HT-29 (cell line): ENCODE measurements at places on chromosomes 7 and 10.

GRCh38 chr7:82373926-82374635 lies 69.5 kb downstream of the CACNA2D1 start:
- DNase-seq, result no peak

DNA sequence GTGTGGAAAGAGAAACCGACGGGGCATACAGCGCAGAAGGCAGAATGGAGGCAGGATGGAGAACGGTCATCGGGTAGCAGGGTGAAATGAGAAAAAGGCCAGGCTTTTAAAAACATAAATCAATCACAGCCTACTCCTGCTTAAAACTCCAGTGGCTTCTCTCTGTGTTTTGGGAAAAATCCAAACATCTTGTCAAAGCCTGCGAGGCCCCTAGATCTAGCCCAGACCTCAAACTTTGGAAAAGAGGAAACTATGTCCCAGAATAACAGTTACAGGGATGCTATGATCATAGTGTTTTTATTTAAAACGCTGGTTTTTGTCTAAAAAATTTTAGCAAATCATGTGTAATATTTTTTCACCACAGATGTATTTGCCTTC lies 41.1 kb downstream of the PPP1R3C start:
- no peak for DNase-seq

DNA sequence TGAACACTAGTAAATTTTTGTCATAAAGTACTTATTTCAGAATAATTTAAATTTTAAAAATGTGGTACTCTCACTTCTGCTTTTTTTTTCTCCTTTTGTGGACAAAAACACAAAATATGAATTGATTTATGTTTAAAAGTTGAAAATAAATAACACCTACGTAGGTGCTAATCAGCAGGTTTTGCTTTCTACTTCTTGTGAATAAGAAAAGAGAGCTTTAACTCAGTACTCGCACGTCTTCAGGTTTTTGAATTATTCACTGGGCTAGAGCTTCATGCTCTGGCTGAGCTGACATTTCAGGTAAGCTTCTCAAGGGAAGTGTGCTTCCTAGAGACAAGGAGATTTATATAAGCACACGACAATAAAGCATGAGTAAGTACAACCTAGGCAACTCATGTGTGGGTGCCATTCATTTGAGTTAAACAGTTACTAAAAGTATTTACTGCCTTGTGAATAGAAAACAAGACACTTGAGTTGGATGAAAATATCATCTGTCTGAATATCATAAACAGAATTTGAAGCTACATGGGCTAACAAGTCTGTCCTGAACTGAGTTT lies 190.0 kb upstream of the POT1 start:
- DNase-seq, result no peak

DNA sequence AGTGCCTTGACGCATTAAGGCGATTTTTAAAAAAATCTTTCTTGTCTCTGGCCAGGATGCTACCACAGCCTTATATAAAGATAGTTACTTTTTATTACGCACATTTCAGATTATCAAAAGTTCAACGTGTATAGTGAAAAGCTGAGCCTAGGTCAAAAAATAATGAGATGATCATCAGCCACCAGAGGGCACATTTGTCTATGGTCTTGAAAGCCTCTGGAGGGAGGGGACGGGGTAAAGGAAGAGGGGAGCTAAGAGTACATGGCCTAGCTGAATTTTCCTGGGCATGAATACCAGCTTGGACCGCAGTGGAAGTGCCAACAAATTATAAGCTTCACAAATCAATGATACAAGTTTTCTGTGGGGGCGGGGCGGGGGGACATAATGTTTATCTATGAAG lies 285.9 kb upstream of the SMIM30 start:
- DNase-seq, result peak; percentile 36

- DNase-seq, result no peak
These were observed 28.2 kb downstream of the CDK14 start for GRCh38 chr7:90624225-90624911.

DNA sequence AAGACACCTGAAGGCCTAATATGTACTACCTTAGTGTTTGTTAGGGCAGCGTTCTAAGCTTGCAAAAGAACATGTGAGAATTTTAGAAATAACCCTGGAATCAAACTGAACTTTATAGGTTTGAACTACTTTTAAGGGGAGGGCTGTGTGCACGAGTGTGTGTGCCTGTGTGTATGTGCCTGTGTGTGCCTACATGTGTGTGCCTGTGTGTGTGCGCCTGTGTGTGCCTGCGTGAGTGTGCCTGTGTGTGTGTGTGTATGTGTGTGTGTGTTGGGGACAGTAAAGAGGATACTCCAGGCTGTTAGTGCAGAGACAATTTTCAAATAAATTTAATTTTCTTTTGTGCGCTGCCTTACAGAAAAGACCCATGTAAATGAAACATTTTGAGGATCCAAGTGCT lies 68.1 kb upstream of the WDR11 start:
- no peak for DNase-seq

DNA sequence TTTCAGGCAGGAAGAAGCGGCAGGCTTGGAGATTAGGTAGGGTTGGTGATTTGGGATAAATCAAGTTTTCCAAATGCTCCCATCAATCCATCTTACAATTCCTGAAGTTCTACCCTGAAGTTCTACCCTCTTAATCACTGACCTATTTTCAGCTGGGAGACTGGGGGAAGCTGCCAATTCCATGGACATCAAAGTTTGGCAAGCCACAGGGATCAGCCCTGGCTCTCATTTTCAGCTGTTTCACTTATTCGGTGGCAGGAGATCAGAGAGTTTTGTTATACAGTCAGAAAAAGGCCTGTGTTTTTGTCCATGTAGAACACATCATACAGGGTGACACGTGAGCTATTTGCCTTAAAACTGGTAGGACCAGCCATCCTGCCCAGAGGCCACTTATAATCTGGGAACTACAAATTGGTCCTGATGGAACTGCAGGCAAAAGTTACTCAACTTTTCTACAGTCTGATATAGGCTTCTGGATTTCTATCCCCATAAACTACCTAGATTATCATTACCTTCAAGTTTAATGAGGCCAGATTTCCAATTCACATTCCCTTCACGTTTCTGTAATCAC lies 112.9 kb upstream of the ZNF746 start:
- DNase-seq, result no peak

DNA sequence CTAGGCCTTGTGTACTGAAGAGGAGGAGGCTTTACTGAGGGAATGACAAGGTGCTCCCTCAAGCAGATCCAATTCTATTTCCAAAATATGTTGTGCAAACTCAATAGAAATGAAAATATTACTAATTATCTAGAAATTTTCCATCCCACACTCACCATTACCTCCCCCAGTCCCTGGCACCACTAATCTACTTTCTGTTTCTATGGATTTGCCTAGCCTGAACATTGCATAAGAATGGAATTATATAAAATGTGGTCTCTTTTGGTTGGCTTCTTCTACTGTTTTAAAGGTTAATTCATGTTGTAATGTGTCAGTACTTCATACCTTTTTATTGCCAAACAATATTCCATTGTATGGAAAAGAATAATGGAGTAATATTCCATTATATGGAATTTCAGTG lies 18.7 kb upstream of the NUB1 start:
- DNase-seq, result no peak

DNA sequence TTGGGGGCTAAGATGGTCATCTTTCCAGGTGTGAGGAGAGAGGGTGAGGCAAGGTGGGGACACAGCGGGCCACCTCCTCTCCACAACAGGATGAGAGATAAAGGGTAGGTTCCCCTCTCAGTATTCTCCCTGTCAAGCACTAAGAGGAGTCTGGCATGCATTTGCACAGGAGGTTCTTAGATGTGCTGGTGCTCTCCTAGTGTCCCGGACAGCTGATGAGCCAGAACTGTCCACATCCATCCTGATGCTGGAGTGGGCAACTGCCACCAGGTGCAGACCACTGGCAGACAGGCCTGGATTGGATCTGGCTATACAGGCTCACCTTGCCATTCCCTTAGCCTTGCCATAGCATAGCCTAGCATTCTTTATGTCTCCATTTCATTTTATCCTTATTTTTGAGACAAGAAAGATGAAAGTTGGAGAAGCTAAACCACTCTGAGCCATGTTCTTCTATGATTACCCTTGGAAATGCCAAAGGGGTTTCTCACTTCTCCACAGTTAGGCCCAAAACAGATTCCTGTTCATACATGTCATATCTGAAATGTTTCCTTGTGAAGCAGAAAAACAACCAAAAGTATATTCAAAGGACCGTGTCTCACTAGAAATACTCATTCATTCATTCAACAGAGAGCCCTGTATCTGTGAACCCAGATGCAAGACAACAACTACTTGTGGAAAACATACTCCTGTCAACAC lies 48.8 kb upstream of the ANTXRL start:
- no peak for DNase-seq

- no peak for DNase-seq
These were observed 15.4 kb downstream of the MMRN2 start for GRCh38 chr10:86941991-86942421.

GRCh38 chr7:31702354-31702753 lies 15.3 kb downstream of the PPP1R17 start:
- DNase-seq, result no peak

GRCh38 chr10:63634488-63635065 lies 113.4 kb downstream of the REEP3 start:
- DNase-seq, result no peak

GRCh38 chr7:156380261-156380660 lies 260.3 kb upstream of the RNF32 start:
- DNase-seq, result peak; percentile 68

DNA sequence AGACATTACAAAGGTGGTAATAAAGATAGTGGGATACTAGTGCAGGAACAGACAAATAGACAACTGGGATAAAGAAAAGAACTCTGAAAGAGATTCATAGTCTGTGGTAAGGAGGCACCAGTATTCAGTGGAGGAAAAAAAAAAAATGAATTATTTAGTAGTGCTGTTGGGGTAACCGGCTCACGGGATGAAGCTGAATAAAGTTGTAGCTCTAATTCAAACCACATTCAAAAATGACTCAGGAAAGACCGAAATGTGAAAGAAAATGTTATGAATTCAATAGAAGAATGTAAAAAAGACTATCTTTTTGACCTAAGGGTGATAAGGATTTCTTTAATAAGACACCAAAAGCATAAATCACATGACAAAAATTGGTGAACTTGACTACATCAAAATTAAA lies 83.1 kb upstream of the HABP2 start:
- DNase-seq, result no peak
